ENCODE measurements at places on chromosomes 7 and 10.

- DNase-seq, result no peak
Observed at GRCh38 chr10:76034353-76035205, 603.2 kb downstream of the LRMDA start.

DNA sequence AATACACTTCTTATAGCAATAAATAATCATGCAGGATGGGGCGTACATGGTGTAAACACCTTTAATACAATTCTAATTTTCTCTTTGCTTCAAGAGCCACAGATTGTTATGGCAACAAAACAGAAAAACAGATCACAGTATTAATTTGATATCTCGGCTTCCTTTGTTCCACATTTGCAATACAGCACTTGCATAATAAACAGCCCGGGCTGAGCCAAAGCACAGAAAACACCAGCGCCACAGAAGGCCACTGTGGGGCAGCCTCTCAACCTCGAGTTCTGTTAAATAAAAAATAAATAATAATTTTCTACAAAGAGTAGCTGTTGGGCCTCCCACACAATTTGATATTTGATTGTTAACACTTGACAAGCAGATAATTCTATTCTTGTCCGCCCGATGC, 255.9 kb downstream of the USP6NL start:
- DNase-seq, result no peak

DNA sequence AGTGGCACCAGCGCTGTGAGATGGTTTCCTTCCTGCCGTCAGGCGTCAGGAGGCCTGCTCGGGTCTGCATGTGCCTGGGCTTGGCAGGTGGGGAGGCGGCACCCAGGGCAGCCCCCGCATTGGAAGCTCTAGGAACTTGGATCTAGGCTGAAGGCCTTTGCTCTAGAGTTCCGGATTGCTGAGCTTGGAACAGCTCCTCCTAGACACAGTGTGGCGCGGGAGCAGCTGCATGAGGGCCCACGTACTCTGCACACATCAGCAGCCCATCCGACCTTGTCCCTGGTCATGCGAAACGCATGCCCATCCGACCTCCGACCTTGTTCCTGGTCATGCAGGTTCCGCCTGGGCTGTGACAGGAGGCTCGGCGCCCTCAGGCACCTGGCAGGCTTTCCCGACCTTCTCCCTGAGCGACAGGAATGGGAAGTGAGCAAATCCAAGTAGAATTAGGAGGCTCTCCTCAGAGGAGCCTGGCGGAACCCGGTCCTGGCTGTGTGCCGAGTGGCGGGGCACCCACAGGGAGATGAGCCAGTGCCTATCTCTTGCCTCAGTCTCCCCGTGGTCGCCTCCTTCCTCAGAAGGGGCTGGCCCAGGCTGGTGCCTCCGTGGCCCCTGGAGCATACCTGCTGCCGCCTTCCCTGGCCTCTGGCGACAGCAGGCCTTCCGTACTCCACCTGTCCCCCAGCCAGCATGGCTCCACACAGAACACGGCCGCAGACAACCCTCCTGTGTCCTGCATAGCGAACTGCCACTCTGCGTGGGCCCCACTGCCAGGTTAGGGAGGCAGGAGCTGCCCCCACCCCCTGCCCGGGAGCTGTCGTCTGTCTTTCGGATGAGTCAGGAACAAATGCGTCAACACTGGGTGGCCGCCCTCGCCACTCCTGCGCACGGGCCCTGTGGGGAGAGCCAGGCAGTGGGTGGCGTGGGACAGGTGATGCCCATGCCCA, 12.0 kb downstream of the GET4 start:
- no peak for DNase-seq

DNA sequence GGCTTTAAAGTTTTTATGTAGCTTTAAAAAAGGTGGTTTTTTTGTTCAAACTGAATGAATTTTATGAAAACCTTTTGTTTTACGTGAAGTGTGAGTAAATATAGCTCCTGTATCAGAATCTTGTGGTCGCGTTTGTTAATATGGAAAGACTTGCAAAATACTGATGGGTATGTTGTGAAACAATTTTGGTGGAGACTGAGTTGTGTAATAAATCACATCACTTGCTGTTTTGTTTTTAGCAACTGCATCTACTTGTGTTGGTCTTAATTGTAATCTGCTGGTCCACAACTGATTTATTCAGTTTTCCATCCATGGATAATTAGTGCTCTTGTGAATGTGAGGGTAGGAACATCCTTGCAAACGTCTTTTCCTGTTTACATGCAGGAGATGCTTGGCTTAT, 10.5 kb downstream of the PLXDC2 start:
- DNase-seq, result peak; percentile 85

GRCh38 chr10:102407425-102408130, 11.0 kb downstream of the PSD start:
- DNase-seq, result no peak

- DNase-seq, result peak; percentile 73
Observed at GRCh38 chr10:17737027-17737965, 14.7 kb upstream of the TMEM236 start.

GRCh38 chr7:88693131-88693530, 66.4 kb upstream of the ZNF804B start:
- DNase-seq, result no peak

GRCh38 chr10:2985729-2986232, 81.6 kb upstream of the PFKP start:
- DNase-seq, result peak; percentile 10

GRCh38 chr10:20489961-20490360, 407.1 kb downstream of the NEBL start:
- no peak for DNase-seq

DNA sequence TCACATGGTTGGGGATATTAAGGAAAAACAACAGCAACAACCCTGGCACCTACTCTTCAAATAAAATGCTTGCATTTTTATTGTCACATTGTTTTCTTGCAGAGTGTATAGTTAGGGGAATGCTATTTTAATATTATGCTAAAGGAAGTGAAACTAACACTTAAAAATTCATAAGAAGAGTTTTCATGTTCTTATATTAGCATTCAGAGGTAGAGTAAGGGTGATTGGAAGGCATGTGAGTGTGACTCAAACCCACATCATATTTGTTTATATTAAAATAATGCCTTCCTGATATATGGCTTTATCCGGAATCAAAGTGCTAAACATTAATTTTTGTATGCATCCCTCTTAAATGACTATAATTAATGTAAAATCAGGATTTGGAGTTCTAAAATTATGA, 59.8 kb upstream of the TES start:
- DNase-seq, result peak; percentile 59

DNA sequence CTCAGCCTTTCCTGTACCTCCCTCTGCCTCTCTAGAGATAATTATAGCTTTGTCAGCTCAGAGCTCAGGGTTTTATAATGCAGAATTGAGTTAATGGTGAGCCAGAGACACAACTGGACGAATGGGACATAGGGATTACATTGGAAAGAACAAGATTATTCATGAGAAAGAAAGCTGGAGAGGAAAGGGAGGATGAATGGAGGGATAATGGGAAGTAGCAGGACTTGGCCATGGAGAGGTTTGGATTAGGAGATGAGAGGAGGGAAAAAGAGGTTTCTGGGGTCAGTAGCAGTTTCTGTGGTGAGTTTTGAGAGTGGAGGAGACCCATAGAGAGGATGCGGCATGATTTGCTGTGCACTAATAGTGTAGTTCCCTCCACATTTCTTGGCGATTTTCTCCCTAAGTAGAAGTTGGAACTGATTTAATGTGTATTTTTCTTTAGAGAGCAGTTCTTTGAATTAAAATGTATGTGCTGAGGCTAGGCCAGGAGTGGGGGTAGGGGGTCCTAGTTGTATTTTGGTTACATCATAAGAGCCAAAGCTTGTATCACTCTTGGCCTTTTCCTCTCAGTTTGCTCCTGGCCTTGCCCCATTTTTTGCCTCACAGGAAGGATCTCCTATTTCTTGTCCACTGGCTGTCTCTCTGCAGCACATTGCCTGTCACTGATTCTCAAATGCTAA, 107.4 kb downstream of the MKX start:
- no peak for DNase-seq

- DNase-seq, result no peak
Observed at GRCh38 chr7:9709216-9709615, 1264.5 kb upstream of the PHF14 start.

GRCh38 chr7:135726276-135726788, 1.7 kb downstream of the SLC13A4 start:
- DNase-seq, result no peak

DNA sequence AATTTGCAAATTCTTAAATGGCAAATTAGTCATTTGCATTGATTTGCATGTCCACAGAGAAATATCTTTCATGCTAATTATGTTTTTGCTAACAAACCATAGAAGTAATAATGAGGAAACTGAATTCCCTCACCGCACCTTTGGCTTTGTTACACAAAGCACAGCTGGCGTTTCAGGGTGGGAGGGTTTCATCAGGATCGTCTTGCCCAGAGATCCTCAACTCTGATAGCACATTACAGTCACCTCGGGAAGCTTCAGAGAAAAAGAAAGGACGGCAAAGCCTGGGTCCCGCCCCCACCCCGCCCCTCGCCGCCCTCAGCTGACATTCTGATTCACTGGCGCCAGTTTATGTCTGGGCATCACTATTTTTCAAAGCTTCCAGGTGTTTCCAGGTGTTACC, 119.4 kb downstream of the PTPRN2 start:
- DNase-seq, result no peak

DNA sequence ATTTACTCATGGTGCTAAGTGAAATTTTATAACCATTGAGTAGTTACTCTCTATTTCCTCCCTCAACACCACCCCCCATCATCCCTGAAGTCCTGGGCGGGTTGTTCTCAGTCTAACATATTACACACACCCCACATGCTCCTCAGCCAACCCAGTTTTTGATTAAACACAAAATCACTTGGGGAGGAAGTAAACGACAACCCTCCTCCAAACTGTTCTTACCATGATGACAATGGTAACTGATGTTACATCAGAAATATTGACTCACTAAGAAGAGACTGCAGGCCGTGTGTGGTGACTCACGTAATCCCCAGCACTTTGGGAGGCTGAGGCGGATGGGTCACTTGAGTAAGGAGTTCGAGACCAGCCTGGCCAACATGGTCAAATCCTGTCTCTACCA, 44.2 kb downstream of the RAB11FIP2 start:
- DNase-seq, result peak; percentile 53

GRCh38 chr10:96402417-96403305, 43.9 kb upstream of the OPALIN start:
- DNase-seq, result no peak

DNA sequence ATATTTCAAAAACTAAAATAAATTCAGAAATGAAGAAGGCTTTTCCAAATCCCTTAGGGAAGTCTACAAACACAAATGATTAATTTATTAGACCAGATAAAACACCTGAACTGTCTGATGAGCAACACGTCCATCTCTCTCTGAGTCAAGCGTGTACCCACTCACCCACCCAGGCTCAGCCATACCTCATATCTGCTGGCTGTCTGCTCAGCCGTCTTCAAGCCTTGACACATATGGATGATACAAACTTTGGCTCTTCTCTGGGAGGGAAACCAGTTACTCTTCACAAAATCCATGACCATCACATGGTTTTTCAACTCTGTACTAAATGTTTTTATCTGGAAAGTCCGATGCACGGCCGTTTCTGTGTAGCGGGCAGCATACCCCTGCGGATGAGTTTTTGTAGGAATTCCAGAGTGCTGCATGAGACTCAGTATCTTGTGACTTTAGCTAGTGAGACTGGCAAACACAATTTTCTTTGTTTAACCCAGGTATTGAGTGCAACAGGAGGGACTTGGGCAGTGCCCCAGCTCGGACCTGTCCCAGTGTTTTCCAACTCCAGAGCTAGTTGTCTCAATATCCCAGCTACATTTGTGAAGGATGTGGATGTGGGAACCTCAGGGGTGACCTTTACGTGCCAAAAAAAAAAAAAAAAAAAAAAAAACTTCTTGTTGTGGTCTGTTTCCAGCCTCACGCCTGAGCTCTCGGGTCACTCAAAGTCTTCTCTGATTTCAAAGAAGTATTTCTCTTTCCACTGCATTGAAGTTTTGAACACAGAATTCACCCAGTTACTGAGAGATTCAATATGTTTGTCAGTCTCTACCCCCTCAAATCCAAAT, at the start of gene C10orf90:
C10orf90 (minus strand) TSS at position 638 of the 839 bp plus-strand sequence; CDS start at position 425, 213 bp downstream.
- DNase-seq, result no peak

DNA sequence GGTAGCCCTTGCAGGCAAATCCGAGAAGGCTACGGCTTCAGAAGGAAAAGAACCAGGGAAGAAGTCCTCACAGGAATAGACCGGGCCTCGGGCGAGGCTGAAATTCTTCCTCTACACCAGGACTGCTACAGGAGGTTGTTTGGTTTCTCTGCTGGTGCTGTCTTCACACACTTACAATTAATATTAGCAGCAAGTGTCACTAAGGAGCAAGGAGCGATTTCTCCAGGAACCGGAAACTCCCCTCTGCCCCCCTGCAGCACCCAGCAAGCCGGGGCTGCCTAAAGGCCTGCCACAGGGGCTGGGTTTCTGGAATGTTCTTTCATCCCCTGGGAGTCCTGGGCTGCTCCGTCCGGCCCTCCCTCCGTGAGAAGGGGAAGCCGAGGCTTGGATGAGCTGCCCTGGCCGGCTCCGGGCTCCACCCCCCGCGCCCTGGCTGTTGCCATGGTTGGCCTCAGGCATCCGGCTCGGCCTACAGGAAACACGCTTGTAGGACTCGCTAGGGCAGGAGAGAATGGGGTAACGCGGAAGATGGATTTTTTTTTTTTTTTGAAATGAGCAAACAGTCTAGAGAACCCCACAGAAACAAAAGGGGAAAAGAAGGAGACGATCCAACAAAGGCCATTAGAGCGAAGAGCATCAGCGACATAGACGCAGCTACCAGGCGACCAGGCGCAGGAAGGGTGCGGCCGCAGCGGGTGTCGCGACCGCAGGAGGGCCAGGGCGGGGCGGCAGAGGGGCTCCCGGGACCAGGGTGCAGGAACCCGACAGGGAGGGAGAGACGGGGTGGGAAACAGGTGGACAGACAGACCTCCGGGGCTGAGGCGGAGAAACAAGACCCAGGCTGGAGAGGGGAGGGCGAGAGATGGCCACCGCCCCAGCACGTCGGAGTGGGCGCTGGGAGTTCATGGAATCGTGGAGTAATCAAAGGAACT, 33.0 kb downstream of the EN2 start:
- DNase-seq, result peak; percentile 20

GRCh38 chr7:73738220-73738611, 386 bp downstream of the ABHD11 start:
- peak; percentile 49 for DNase-seq

DNA sequence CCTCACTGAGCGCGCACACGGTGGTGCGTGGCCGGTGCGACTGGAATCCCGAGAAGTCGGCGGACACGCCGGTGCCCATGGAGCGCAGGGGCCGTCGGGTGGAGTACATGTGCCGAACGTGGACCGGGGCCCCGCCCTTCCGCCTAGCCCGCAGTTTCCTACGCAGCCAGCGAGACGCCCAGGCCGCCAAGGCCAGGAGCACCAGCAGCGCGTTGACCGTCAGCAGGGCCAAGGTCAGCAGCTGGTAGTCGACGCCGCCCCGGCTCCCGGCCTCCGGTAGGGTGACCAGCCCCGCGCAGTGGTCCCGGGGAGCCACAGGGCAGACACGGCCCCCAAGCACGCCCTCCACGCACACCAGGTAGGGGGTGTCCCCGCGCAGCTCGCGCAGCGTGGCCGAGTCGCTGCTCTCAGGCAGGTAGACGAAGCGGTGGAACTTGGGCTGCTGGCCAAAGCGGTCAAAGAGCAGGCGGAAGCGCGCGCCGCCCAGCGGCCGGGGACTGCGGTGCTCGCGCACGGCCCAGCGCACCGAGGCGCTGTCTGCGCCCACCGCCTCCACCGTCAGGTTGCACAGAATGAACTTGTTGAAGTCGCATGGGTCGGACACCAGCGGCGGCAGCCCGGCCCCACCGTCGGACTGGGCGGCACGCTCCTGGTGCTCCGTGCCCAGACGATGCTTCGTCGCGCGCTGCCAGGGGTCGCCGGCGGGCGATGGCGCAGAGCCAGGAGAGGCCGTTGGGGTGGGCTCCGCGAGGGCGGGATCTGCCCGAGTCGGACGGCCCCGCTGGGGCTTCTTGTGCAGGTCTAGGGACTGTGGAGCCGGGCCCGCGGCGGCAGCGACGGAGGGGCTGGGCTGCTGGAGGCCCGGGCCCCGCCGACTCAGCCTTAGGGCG, 2.2 kb downstream of the TRIL start:
- peak; percentile 52 for DNase-seq

All from suppressor macrophage treated with lipopolysaccharide for 4 hours (primary cell).